ENCODE measurements at places on chromosomes 6 and 20. TPM values are rescaled to one million over a fixed set of nuclear protein-coding genes. Genes with fewer than 3 reads are reported as not detected.

PROKR2 gene
- total RNA-seq: not detected

KHDRBS2 gene
- total RNA-seq: 0.76 TPM

DZANK1 gene
- total RNA-seq: 6.2 TPM

GRCh38 chr6:167452338-167453081, 127.6 kb downstream of the TTLL2 start:
- H3K4me1 ChIP-seq: no peaks in the 10 kb centered on the region
- no peak overlapping the region for H3K27ac ChIP-seq
- no peaks in the 10 kb centered on the region for H3K36me3 ChIP-seq
- no peaks in the 10 kb centered on the region for H3K27me3 ChIP-seq

GRCh38 chr6:9937031-9937763, 477.7 kb downstream of the TFAP2A start:
- H3K4me3 ChIP-seq: no peak overlapping the region
- no peak for DNase-seq
- no peaks in the 10 kb centered on the region for H3K27me3 ChIP-seq
- no peaks in the 10 kb centered on the region for H3K36me3 ChIP-seq

GRCh38 chr6:159172091-159172491, 2.9 kb downstream of the FNDC1 start:
- H3K27me3 ChIP-seq: peaks cover 11% of the 10 kb centered on the region
- no peak overlapping the region for H3K27ac ChIP-seq
- no peaks in the 10 kb centered on the region for H3K36me3 ChIP-seq
- no peak for DNase-seq

DNA sequence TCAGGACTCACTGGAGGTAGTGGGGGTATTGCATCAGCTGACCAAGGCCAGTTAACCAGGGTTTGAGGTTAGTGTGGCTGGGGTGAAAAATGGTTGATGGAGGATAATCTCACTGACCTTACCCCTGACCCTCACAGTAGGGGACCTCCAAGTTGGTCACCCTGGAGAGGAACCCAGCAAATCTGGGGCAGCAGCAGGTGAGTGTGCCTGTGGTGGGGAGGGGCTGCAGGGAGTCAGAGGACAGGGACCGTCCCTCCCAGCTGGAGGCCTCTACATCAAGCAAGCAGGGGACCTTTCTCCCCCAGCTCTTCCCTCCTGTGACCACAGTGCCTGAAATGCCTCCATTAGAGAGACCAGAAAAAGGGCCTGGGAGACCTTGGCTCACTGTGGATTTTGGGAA, 49.1 kb upstream of the ZNF337 start:
- no peaks in the 10 kb centered on the region for H3K4me1 ChIP-seq
- H3K27ac ChIP-seq: no peak overlapping the region
- no peaks in the 10 kb centered on the region for H3K27me3 ChIP-seq
- H3K4me3 ChIP-seq: no peak overlapping the region
- DNase-seq: no peak
- no peaks in the 10 kb centered on the region for H3K36me3 ChIP-seq

DNA sequence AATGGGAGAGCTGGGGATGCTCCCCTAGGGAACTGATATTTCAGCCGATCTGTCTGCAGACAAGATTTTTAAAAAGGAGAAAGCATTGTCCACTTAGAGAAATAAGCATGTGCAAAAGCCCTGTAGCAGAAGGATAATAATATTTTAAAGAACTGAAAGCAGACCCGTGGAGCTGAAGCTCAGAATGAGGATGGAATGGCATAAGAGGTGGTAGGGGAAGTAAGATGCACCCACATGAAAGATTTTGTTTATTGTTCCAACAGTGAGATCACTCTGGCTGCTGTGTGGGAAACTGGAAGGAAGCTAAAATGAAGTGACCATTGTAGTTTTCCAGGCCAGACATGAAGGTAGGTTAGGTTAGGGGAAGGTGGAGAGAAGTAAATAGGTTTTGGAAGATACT, 266.4 kb upstream of the PRDM1 start:
- H3K27me3 ChIP-seq: no peaks in the 10 kb centered on the region
- no peaks in the 10 kb centered on the region for H3K4me1 ChIP-seq
- DNase-seq: no peak
- no peak overlapping the region for H3K27ac ChIP-seq
- no peaks in the 10 kb centered on the region for H3K36me3 ChIP-seq
- H3K4me3 ChIP-seq: no peak overlapping the region

DNA sequence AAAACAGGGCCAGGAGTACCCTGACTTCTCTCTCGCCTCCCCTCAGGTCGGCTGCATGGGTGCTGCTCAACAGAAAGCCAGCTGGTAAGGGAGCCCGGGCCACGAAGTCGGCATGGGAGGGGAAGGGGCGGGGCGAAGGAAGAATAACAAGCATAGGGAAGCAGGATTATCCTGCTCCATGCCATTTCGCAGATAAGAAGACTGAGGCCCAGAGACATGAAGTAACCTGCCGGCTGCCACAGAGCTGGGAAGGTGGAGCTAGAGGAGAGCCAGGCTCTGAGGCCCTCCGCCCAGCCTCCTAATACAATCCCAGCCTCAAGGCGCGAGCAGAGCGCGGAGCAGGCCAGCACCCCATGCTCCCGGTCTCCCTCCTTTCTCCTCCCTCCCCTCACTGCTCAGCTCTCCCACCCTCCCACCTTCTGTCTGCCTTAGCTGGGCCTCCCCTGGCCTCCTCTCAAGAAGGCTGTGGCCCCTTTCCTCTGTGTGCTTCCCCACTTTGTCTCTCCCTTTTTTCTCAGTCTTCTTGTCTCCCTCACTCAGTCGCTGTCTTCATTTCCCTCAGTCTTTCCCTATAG, 13.2 kb upstream of the HMGA1 start:
- H3K36me3 ChIP-seq: no peaks in the 10 kb centered on the region
- no peak for DNase-seq
- H3K4me1 ChIP-seq: no peaks in the 10 kb centered on the region
- peak overlapping the region; percentile 49 for H3K27ac ChIP-seq

DNA sequence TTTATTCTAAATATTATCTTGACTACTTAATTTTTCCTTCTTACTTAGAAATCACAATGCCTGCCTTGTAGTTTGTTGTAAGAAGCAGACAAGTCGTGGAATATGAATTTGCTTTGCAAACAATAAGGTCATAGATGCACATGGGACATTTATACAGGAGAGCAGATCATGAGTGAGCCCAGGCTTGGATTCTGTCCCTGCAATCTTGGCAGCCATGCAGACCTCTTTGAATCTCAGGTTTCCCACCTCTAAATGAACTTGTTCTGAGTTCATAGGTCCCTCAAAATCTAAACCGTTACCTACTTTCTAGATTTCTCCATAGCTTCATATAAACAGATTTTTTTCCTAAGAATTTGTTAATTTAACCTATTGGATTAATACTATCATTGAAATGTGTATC, 19.5 kb downstream of the KIAA0408 start:
- DNase-seq: no peak
- H3K27me3 ChIP-seq: no peaks in the 10 kb centered on the region
- no peak overlapping the region for H3K4me3 ChIP-seq
- no peak overlapping the region for H3K27ac ChIP-seq

- no peaks in the 10 kb centered on the region for H3K4me1 ChIP-seq
- DNase-seq: no peak
- H3K36me3 ChIP-seq: no peaks in the 10 kb centered on the region
- no peaks in the 10 kb centered on the region for H3K27me3 ChIP-seq
- no peak overlapping the region for H3K27ac ChIP-seq
- no peak overlapping the region for H3K4me3 ChIP-seq
Measured at GRCh38 chr6:15509335-15509933, 153.4 kb downstream of the DTNBP1 start.

DNA sequence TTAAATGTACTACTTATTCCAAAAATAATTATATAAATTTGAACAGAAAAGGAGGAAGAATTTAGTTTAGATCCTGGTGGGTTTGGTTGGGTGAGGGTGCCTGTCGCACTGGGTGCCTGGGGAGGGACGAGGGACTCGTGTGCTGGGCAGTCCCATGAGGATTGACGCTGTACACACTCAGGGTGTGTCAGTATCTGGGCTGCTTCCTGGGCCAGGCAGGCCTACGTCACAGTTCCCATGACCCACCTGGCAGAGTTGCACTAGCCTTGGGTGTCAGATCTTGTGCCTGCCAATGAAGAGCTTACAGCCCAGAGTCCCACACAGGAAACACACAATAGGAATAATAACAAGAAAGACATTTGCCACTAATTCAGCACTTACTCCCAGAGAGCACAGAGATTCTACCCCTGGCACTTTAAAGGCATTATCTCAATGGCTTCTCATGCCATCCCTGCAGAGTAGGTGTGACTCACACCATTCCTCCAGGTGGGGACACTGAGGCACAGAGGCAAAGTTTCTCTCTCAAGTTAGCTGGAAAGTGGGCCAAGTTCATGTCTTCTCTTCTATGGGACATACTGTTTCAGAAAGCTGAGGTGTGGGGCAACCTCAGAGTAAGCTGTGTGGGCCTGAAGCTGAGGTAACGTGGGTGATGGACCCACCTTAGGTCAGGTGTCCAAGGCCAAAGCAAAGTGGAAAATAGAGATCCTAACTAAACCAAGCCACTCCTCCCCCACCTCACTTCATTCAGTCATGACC, 1.3 kb upstream of the SDCBP2 start:
- H3K27me3 ChIP-seq: no peaks in the 10 kb centered on the region
- H3K27ac ChIP-seq: peak overlapping the region; percentile 99
- no peak for DNase-seq
- H3K4me1 ChIP-seq: peaks cover 45% of the 10 kb centered on the region
- no peaks in the 10 kb centered on the region for H3K36me3 ChIP-seq

DNA sequence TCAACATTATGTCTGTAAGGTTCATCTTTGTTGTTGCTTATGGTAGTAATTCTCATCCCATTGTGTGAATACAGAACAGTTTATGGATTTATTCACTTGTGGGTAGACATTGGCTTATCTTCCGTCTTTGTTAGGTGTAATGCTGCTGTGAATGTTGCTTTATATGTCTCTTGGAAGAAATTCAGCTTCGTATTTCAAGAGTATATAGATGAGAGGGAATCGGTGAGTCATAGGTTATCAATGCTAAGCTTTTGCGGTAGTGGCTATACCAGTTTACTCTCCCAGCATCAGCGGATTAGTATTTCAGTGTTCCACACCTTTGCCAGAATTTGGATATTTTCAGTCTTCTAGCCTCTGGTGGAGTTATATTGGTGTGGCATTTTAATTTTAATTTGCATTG, 77.8 kb downstream of the ZFAND3 start:
- H3K4me3 ChIP-seq: no peak overlapping the region
- DNase-seq: no peak
- no peaks in the 10 kb centered on the region for H3K27me3 ChIP-seq
- no peak overlapping the region for H3K27ac ChIP-seq
- no peaks in the 10 kb centered on the region for H3K4me1 ChIP-seq

- peak overlapping the region; percentile 80 for H3K4me3 ChIP-seq
- peaks cover 4% of the 10 kb centered on the region for H3K4me1 ChIP-seq
- H3K27me3 ChIP-seq: no peaks in the 10 kb centered on the region
- H3K36me3 ChIP-seq: no peaks in the 10 kb centered on the region
Measured at GRCh38 chr6:28105245-28105639, 19.2 kb upstream of the ZSCAN16 start.

PDSS2 gene
- 16.4 TPM for total RNA-seq

DNA sequence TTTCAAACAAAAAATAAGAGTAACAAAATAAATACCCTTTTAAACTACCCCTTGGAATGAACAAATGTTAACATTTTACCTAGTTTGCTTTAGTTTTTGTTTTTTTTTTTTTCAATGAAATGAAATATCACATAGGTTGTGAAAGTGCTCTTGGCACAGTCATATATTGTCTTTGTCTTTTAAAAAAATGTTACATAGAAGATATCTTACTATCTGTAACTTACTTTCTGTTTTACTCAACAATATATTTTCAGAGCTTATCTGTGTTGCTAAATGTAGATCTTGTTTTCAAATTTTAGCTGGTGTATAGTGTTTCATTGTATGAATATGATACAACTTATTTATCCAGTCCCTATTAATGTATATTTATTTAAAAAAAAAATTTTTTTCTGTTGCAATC, 8.6 kb downstream of the CEP57L1 start:
- no peaks in the 10 kb centered on the region for H3K27me3 ChIP-seq
- no peak overlapping the region for H3K27ac ChIP-seq
- DNase-seq: no peak
- H3K36me3 ChIP-seq: no peaks in the 10 kb centered on the region
- no peaks in the 10 kb centered on the region for H3K4me1 ChIP-seq

VGLL2 gene
- not detected for total RNA-seq

- no peak overlapping the region for H3K27ac ChIP-seq
- H3K27me3 ChIP-seq: no peaks in the 10 kb centered on the region
- no peaks in the 10 kb centered on the region for H3K36me3 ChIP-seq
- DNase-seq: no peak
- H3K4me1 ChIP-seq: no peaks in the 10 kb centered on the region
Measured at GRCh38 chr6:3418496-3419060, 38.3 kb downstream of the SLC22A23 start.

SYNCRIP gene
- total RNA-seq: 109 TPM

TNNC2 gene
- not detected for total RNA-seq

DNA sequence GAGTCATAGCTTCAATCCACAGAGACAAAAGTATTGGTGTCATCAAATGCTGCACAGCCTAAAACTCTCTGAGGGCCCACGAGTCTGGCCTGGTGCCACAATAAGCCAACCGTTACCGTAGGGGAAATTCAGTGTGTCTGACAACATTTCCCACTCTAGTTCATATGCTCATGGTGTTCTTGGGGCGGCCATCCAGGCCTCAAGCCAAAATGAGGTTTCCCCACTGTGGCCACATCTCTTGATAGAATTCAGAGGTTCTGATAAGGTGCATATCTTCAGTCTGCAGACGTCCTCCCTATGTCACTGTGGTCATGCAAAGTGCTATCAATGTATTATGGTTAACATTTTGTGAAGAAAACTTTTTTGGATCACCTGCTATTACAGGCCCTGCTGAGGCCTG, 627.7 kb downstream of the QKI start:
- no peak for DNase-seq
- H3K4me1 ChIP-seq: no peaks in the 10 kb centered on the region
- no peaks in the 10 kb centered on the region for H3K27me3 ChIP-seq
- no peak overlapping the region for H3K4me3 ChIP-seq

GRCh38 chr20:62405108-62405980, 1.7 kb downstream of the CABLES2 start:
- no peaks in the 10 kb centered on the region for H3K36me3 ChIP-seq
- H3K4me1 ChIP-seq: no peaks in the 10 kb centered on the region
- H3K27me3 ChIP-seq: no peaks in the 10 kb centered on the region
- DNase-seq: peak; percentile 54

- peak overlapping the region; percentile 33 for H3K27ac ChIP-seq
- no peaks in the 10 kb centered on the region for H3K27me3 ChIP-seq
- no peak for DNase-seq
- H3K4me3 ChIP-seq: no peak overlapping the region
- peaks cover 15% of the 10 kb centered on the region for H3K4me1 ChIP-seq
Measured at GRCh38 chr6:24321538-24322162, 36.2 kb downstream of the DCDC2 start.

DNA sequence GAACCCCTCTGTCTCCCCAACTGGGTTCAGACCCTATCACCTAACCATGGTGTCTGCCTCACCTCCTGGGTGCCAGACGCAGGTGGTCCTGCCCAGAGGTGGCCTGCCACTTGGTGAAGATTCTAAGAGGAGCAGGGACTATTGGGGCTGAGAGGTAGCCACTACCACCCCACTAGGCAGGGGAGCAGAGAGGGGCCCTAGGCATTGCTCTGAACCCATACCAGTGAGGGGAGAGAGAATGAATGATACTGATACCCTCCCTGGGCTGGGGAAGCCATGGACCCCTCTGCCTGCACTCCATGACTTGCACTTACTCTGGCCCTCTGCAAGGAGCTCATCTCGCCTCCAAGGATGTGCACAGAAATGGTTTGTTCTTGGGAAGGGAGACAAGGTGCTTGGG, 31.7 kb upstream of the SPDEF start:
- no peaks in the 10 kb centered on the region for H3K36me3 ChIP-seq
- no peak for DNase-seq
- H3K4me3 ChIP-seq: no peak overlapping the region
- H3K4me1 ChIP-seq: no peaks in the 10 kb centered on the region
- H3K27ac ChIP-seq: no peak overlapping the region
- H3K27me3 ChIP-seq: no peaks in the 10 kb centered on the region

- H3K27ac ChIP-seq: peak overlapping the region; percentile 45
- peak overlapping the region; percentile 21 for H3K4me3 ChIP-seq
- DNase-seq: peak; percentile 95
Measured at GRCh38 chr6:27138837-27139755, 108.4 kb upstream of the PRSS16 start.

XKR7 gene
- 0.06 TPM for total RNA-seq

Measured in kidney (tissue), 22 donors.